ENCODE measurements at places on chromosomes 16 and 17.
A peak's percentile ranks its signal among the peaks of the same experiment; 100 is the strongest.

GRCh38 chr16:10959161-10959560 is 14.8 kb downstream of the CLEC16A start:
- DNase-seq = no peak

DNA sequence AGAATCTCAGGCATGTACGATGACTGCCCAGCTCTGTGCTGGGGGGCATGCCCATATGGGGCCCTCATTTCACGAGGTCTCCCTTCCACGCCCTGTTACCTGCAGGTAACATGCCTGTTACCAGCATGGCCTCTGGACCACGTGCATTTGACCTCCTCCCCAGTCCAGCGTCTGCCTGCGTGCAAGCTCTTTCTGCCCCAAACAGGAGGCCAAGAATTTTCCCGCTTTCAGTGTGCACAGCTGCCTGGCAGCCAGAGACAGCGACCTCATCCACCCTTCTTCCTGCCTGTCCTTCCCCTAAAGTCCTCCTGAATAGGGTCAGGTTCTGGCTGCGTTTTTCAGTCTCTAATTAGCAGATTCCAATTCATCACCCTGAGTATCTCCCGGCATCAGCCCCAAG is 306.5 kb upstream of the ZFHX3 start:
- no peak for DNase-seq

- no peak for DNase-seq
These were observed 27.6 kb downstream of the CCDC40 start for GRCh38 chr17:80063830-80064585.

- no peak for DNase-seq
These were observed 69.3 kb upstream of the TMEM97 start for GRCh38 chr17:28249706-28250105.

DNA sequence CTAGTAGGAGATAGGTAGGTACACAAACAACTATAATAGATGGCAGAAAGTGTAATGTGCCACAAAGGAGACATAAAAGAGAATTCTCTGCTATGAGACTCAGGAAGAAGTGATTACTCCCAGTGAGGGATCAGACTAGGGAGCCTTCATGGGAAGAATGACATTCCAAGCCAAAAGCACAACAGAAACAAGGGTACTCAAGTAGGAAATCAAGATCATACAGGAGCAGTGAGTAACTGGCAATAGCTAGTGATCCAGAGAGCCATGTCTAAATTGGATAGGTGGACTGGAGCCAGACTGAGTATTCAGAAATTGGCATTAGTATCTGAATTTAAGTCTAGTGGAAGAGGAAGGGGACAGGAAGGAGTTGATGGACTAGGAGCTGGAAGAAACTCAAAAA is 10.7 kb downstream of the RFFL start:
- DNase-seq = no peak

- no peak for DNase-seq
These were observed 10.0 kb downstream of the SPOP start for GRCh38 chr17:49667854-49668253.

- DNase-seq = no peak
These were observed 97.6 kb downstream of the RBFOX3 start for GRCh38 chr17:79513206-79513605.

DNA sequence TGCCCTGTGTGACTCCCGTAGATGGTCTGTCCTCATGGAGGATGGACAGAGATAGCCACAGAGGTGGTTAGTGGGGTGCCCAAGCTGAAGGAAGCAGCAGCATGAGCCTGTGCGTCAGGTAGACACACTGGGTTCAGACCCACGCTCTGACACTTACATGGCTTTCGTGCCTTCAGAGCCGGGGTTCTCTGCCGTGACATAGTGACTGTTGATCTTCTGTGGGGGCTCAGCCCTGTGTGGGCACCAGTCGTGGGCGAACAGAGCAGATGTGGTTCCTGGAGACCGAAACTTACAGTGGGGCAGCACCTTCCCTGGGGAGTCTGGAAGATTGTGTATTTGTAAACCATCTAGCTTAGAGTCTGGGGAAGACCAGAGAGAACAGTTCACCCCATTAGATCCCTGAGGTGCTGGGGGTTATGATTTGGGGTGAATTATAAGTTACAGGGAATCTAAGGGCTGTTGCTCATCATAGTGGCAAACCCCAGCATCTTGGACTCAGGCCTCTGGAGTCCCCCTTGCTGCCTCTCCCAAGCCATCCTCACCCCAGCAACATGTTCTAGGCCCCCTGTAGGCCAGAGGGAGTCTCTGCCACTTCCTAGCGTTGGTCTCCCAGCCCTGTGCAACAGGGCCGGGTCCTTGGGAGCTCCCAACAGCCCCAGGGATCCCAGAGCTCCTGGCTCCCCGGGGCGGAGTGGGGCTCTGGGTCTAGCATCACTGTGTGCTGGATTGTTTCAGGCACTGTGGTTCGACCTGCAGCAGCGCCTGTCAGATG is 28.6 kb downstream of the NECAB2 start:
- no peak for DNase-seq

GRCh38 chr17:17004251-17004996 is 32.5 kb upstream of the TNFRSF13B start:
- DNase-seq = no peak

DNA sequence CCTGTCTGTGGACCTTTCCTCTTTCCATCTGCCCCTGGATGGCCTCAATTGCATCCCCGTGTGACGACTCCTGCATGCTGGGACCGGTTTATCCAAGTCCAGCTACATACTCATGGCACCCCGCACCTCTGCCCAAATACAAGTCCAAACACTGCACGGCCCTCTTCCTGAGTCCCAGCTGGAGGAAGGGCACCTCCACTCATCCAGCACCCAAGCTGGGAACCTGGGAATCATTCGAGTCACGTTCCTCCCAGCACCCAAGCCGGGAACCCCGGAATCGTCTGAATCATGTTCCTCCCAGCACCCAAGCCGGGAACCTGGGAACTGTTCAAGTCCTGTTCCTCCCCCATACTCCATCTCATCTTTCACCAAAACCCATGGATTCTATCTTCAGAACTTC is 10.2 kb downstream of the TRARG1 start:
- no peak for DNase-seq

GRCh38 chr17:36993227-36993626 is 44.5 kb downstream of the AATF start:
- DNase-seq = no peak

GRCh38 chr16:30395155-30395991 is at the start of gene ZNF48:
Gene ZNF48 (plus strand): TSS chr16:30395420. CDS start chr16:30395795, 375 bp downstream.
- DNase-seq = peak; percentile 35

DNA sequence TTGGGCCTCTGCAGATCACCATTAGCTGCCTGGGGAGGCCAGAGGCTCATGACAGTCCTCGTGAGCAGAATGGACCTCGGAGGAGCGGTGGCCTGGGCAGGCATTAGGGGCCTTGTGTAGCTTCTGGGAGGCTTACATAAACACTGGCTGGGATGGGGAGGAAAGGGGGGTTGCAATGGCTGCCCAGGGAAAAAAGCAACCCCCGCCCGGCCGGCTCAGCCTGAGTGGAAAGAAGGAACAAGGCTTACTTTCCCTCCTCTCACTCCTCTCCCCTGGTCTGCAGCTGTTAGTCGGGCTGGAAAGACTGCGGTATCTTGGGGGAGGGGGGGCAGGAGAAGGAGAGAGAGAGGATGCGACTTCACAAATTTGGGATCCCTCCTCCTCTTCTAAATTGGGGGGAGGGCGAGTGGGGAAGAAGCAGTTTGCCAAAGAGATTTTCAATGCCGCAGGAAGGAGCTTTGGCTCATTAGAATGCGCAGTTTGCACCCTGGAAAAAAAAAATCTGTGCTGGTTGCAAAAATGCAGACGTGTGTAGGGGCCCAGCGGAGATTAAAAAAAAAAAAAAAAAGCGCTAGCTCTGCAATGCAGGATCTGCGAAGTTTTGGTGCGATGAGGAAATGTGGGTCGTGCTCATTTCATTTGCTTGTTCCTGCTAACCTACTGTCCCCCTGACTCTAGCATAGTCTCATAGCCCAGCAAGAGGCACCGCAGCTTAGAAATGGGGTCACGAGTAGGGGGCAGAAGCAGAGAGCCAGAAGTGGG is 6.6 kb upstream of the NR1D1 start:
- no peak for DNase-seq

Measured in activated CD4-positive, CD25-positive, alpha-beta regulatory T cell (primary cell).